Stomach (tissue), 19 donors: ENCODE measurements at places on chromosomes 12 and 14. TPM values are rescaled to one million over a fixed set of nuclear protein-coding genes. Genes with fewer than 3 reads are reported as not detected.

- H3K4me3 ChIP-seq: no peak overlapping the region
- no peaks in the 10 kb centered on the region for H3K36me3 ChIP-seq
- no peak for DNase-seq
- peaks cover 13% of the 10 kb centered on the region for H3K4me1 ChIP-seq
Observed at GRCh38 chr12:62784576-62784975, 150.4 kb downstream of the PPM1H start.

- no peak overlapping the region for H3K27ac ChIP-seq
- no peaks in the 10 kb centered on the region for H3K27me3 ChIP-seq
- H3K4me1 ChIP-seq: peaks cover 11% of the 10 kb centered on the region
- H3K4me3 ChIP-seq: no peak overlapping the region
- H3K36me3 ChIP-seq: no peaks in the 10 kb centered on the region
Observed at GRCh38 chr14:58979325-58979724, 209.1 kb upstream of the DAAM1 start.

DNA sequence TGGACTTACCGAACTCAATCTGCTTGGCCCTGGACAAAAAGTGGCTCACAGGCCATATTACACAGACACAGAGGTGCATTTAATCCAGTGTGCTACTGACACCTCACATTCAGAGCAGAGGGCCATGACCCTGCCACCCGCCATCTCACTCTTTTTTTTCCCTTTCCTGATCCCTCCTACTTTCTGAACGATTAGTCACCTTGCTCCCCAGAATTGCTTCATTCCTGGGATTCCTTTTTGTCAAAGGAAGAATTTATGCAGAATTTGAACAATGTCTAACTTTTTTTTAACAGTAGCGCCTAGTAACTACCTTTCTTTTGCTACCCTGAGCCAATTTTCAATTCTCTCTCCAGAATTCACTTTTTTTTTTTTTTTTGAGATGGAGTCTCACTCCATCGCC lies 4.6 kb downstream of the PKP2 start:
- H3K27me3 ChIP-seq: peaks cover 7% of the 10 kb centered on the region
- no peak overlapping the region for H3K4me3 ChIP-seq
- peak overlapping the region; percentile 93 for H3K27ac ChIP-seq
- no peak for DNase-seq
- peaks cover 32% of the 10 kb centered on the region for H3K4me1 ChIP-seq

DNA sequence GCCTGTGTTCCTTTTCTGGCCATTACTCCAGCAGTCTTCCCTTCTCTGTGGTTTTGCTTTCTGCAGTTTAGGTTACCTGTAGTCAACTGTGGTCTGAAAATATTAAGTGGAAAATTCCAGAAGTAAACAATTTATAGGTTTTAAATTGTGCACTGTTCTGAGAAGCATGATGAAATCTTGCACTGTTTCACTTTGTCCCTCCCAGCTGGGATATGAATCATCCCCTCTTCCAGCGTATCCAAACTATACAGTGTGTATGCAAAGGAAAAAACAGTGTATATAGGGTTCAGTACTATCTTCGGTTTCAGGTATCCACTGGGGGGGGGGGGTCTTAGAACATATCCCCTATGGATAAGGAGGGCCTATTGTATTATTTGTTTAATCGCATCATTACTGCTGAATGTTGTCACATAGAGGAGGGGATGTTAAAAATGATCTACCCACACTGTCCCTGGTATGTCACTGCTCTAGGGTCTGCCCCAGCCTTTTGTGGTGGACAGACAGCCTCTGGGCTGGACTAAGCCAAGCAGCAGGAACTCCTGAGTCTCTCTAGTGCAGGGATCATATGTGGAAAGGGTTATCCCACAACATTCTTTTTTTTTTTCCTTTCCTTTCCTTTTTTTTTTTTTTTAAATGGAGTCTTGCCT lies 109.1 kb upstream of the MAX start:
- no peak overlapping the region for H3K4me3 ChIP-seq
- no peaks in the 10 kb centered on the region for H3K27me3 ChIP-seq
- DNase-seq: no peak
- H3K36me3 ChIP-seq: no peaks in the 10 kb centered on the region
- no peak overlapping the region for H3K27ac ChIP-seq

GRCh38 chr14:36439766-36440165 lies 80.3 kb downstream of the NKX2-1 start:
- H3K27ac ChIP-seq: no peak overlapping the region
- H3K4me1 ChIP-seq: no peaks in the 10 kb centered on the region
- DNase-seq: no peak

DNA sequence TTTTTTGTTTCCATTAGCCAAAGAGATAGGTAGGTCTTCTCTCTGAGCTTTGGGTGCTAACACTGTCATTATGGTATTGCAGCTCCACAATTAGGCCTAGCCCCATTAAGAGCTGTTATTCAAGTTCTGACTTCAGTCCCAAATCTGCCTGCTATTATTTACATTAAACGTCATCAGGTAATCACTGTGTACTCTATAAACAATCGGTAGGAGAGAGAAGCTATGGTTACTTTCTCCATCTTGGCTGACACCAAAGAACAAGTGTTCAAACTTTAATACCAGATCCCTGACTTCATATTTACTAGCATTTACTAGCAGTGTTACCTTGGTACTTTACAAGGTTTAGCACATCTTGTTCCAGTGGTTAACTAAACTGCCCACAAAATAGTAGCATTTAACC lies 305.1 kb upstream of the GARIN2 start:
- H3K4me3 ChIP-seq: no peak overlapping the region
- no peaks in the 10 kb centered on the region for H3K4me1 ChIP-seq
- no peak overlapping the region for H3K27ac ChIP-seq

GRCh38 chr12:103809154-103809553 lies 31.9 kb downstream of the NT5DC3 start:
- no peaks in the 10 kb centered on the region for H3K27me3 ChIP-seq
- DNase-seq: no peak
- H3K4me1 ChIP-seq: peaks cover 52% of the 10 kb centered on the region

DNA sequence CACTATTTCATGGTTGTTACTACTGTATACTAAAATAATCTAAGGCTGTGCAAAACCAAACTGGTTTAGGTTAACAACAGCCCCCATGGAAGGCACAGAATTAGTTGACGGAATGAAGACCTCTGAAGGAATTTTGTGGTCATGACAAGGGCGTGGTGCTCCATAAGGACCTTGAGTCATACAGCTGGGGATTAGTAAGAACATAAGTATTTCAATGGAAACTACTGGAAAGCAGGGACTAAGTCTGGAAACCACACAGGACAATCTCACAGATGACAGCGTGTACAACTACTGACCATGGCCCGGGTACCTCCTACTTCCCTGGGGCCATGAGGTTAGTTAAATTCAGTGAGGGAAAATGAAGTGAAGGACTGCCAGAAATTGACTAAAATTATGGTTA lies 98.5 kb upstream of the PLEKHA5 start:
- H3K4me3 ChIP-seq: no peak overlapping the region

DNA sequence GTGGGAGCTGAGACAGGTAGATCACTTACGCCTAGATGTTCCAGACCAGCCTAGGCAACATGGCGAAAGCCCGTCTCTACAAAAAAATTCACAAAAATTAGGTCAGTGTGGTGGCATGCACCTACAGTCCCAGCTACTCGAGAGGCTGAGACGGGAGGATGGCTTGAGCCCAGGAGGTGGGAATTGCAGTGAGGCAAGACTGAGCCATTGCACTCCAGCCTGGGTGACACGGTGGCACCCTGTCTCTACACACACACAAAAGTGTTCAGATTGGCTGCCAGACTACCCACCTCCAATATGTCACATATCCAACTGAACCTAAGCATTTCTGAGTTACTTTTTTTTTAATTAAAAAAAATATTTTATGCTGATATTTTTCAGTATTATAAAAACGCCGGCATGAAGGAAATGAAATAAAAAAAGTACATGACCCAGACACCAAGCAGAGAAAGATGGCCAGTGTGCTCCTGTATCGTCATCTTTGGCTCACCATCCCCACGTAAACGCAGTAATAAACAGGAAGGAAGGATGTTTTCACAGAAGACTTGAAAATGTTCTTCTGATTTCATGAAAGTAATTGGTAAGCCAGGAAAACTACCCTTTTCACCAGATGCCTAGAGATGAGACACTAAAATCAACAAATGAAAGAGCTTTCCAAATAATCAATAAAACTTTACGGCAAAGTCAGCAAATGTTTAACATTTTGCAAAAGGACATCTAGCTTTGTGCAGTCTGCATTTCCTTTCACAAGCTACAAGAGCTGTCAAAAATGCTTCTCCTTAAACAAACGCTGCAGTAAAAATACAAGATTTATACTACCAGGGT lies 26.4 kb downstream of the CDC42BPB start:
- no peak overlapping the region for H3K27ac ChIP-seq
- peaks cover 4% of the 10 kb centered on the region for H3K4me1 ChIP-seq
- H3K27me3 ChIP-seq: no peaks in the 10 kb centered on the region
- no peaks in the 10 kb centered on the region for H3K36me3 ChIP-seq

- no peak for DNase-seq
- H3K4me1 ChIP-seq: no peaks in the 10 kb centered on the region
- no peaks in the 10 kb centered on the region for H3K36me3 ChIP-seq
Observed at GRCh38 chr14:89903340-89903952, 51.1 kb downstream of the EFCAB11 start.

GRCh38 chr12:98405805-98406366 lies 109.5 kb upstream of the TMPO start:
- no peak overlapping the region for H3K4me3 ChIP-seq
- H3K27me3 ChIP-seq: no peaks in the 10 kb centered on the region
- H3K27ac ChIP-seq: no peak overlapping the region
- H3K36me3 ChIP-seq: no peaks in the 10 kb centered on the region

GRCh38 chr12:5176036-5176435 lies 132.4 kb downstream of the KCNA5 start:
- H3K4me3 ChIP-seq: no peak overlapping the region
- peaks cover 8% of the 10 kb centered on the region for H3K27me3 ChIP-seq
- DNase-seq: no peak

- peaks cover 16% of the 10 kb centered on the region for H3K4me1 ChIP-seq
- H3K27ac ChIP-seq: peak overlapping the region; percentile 71
- no peak overlapping the region for H3K4me3 ChIP-seq
- H3K27me3 ChIP-seq: no peaks in the 10 kb centered on the region
Observed at GRCh38 chr12:26870491-26871419, 37.8 kb upstream of the ITPR2 start.

- no peaks in the 10 kb centered on the region for H3K36me3 ChIP-seq
- H3K27me3 ChIP-seq: peaks cover 33% of the 10 kb centered on the region
- no peak overlapping the region for H3K27ac ChIP-seq
- no peaks in the 10 kb centered on the region for H3K4me1 ChIP-seq
- DNase-seq: no peak
- no peak overlapping the region for H3K4me3 ChIP-seq
Observed at GRCh38 chr12:165862-166368, 48.0 kb downstream of the SLC6A12 start.

- DNase-seq: no peak
- H3K4me3 ChIP-seq: no peak overlapping the region
- peaks cover 25% of the 10 kb centered on the region for H3K4me1 ChIP-seq
- H3K36me3 ChIP-seq: no peaks in the 10 kb centered on the region
- H3K27me3 ChIP-seq: no peaks in the 10 kb centered on the region
Observed at GRCh38 chr14:50400461-50400860, 3.8 kb upstream of the CDKL1 start.

- no peaks in the 10 kb centered on the region for H3K27me3 ChIP-seq
- DNase-seq: peak; percentile 83
Observed at GRCh38 chr12:71636704-71637115, 26.9 kb downstream of the ZFC3H1 start.

DNA sequence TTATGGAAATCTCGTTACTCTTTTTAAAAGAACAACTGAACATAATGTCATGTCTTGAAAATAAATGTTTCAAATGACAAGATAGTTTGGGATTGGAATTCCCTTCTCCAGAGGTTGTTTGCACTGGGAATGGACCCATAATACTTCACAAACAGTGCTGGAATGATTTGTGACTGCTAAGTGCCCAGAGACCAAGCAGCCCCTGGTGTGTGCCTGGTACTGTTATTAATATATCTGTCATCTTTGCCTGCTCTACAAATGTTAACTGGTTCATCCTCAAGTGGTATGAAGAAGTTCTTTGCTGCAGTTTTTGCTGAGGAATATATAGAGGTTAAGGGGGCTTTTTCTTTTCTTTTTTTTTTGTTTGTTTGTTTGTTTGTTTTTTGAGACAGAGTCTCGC lies 64.9 kb upstream of the DACT1 start:
- peak; percentile 8 for DNase-seq
- H3K36me3 ChIP-seq: no peaks in the 10 kb centered on the region
- H3K4me1 ChIP-seq: no peaks in the 10 kb centered on the region
- H3K27ac ChIP-seq: no peak overlapping the region
- H3K27me3 ChIP-seq: no peaks in the 10 kb centered on the region
- no peak overlapping the region for H3K4me3 ChIP-seq

GRCh38 chr12:16526693-16527092 lies 79.3 kb downstream of the LMO3 start:
- no peak for DNase-seq
- H3K27ac ChIP-seq: no peak overlapping the region
- no peak overlapping the region for H3K4me3 ChIP-seq
- H3K4me1 ChIP-seq: no peaks in the 10 kb centered on the region

GRCh38 chr12:116244001-116244400 lies 33.5 kb downstream of the MED13L start:
- no peak overlapping the region for H3K4me3 ChIP-seq
- no peaks in the 10 kb centered on the region for H3K27me3 ChIP-seq
- H3K36me3 ChIP-seq: no peaks in the 10 kb centered on the region

- DNase-seq: no peak
- H3K27me3 ChIP-seq: no peaks in the 10 kb centered on the region
- H3K27ac ChIP-seq: no peak overlapping the region
- no peaks in the 10 kb centered on the region for H3K36me3 ChIP-seq
Observed at GRCh38 chr12:71237128-71237527, 79.3 kb upstream of the TSPAN8 start.

- H3K27me3 ChIP-seq: no peaks in the 10 kb centered on the region
- H3K4me1 ChIP-seq: peaks cover 11% of the 10 kb centered on the region
- H3K4me3 ChIP-seq: no peak overlapping the region
- H3K27ac ChIP-seq: peak overlapping the region; percentile 9
- DNase-seq: peak; percentile 46
- H3K36me3 ChIP-seq: peaks cover 75% of the 10 kb centered on the region
Observed at GRCh38 chr12:12975322-12976077, 23.5 kb upstream of the GPRC5D start.

GRCh38 chr14:95784137-95784536 lies 70.2 kb upstream of the TCL1A start:
- H3K4me1 ChIP-seq: no peaks in the 10 kb centered on the region
- H3K36me3 ChIP-seq: no peaks in the 10 kb centered on the region
- H3K27me3 ChIP-seq: no peaks in the 10 kb centered on the region
- no peak overlapping the region for H3K4me3 ChIP-seq

DNA sequence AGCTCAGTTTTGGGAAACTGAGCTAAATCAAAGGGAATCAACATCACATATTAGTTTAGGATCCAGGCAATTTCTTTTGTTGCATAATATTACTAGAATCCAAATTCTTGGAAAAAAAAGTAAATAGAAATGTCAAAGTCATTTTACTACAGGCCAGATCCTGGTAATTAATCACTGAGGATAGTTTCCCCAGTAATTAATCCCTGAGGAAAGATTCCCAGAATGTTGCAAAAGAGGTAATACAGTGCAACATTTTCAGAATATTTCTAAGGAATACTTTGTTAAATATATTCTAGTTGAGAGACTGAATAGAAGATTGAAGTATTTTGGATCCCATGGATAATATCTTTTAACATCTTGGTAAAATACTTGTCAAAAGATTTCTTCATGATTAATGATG lies 207.0 kb upstream of the GARIN2 start:
- H3K36me3 ChIP-seq: no peaks in the 10 kb centered on the region
- no peaks in the 10 kb centered on the region for H3K4me1 ChIP-seq
- H3K27me3 ChIP-seq: no peaks in the 10 kb centered on the region
- no peak for DNase-seq

ADAM21 gene
- not detected for polyA plus RNA-seq

SPX gene
- polyA plus RNA-seq: 0.28 TPM

CIROP gene
- polyA plus RNA-seq: not detected

BEGAIN gene
- polyA plus RNA-seq: 0.75 TPM

ZNF740 gene
- 4.0 TPM for polyA plus RNA-seq

CLEC4D gene
- polyA plus RNA-seq: 0.20 TPM

TCL1B gene
- polyA plus RNA-seq: not detected

GLIPR1L1 gene
- polyA plus RNA-seq: not detected

TMEM179 gene
- 0.87 TPM for polyA plus RNA-seq
